Heart left ventricle (tissue), 16 donors: ENCODE measurements at places on chromosomes 3 and 15. TPM values are rescaled to one million over a fixed set of nuclear protein-coding genes. Genes with fewer than 3 reads are reported as not detected.

Gene INSYN1
- 55.9 TPM for total RNA-seq

Gene STAG1
- total RNA-seq, result 20.4 TPM

DNA sequence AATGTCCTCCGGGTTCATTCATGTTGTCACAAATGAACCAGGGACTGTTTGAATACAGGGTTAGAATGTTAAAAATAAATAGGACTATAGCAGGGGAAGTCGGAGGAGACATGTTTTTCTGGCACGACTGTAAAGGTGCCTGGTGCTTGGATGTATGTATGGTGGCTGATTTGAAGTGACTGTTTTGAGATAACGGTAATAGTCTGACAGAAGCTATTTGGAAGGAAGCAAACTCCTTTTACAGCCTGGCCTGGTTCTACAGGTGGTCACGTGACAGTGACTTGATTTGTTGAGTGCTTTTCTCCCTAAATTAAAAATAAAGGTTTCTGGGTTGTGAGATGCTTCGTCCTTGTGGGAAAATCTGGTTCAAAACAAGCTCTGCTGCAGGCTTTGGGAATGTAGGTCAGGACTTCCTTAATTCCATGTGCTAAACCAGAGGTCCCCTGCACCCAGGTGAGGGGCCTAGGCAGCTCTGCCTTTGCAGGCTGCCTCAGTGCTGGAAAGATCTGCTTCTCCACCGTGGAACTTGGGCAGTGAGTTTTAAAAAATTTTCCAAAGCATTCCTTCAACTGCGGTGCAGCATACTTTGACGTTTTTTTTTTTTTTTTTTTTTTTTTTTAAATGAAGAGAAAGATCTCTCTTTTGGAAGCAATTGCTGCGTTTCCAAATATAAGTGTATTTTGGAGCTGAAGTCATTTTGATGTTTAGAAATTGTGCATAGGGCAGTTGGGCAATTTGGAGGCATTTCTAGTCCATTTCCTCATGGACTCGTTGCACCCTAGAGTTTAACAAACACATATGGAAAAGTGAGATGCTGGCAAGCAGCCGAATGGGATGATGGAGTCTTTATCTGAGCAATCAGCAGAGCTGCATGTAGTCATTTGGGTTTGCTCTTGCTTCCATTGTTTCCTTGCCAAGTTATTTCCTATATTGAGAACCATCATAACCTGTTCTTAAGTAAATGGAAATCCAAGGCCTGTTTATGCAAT, 30.9 kb downstream of the ITPR1 start:
- H3K4me1 ChIP-seq, result peaks cover 14% of the 10 kb centered on the region
- H3K4me3 ChIP-seq, result no peak overlapping the region
- H3K27ac ChIP-seq, result peak overlapping the region; percentile 21
- peak; percentile 42 for DNase-seq

- H3K4me1 ChIP-seq, result peaks cover 23% of the 10 kb centered on the region
- H3K36me3 ChIP-seq, result no peaks in the 10 kb centered on the region
- H3K4me3 ChIP-seq, result no peak overlapping the region
- H3K27ac ChIP-seq, result no peak overlapping the region
- no peaks in the 10 kb centered on the region for H3K27me3 ChIP-seq
- DNase-seq, result peak; percentile 58
Measured at GRCh38 chr15:89003865-89004725, 84.2 kb upstream of the ABHD2 start.

- H3K27ac ChIP-seq, result no peak overlapping the region
- H3K4me1 ChIP-seq, result no peaks in the 10 kb centered on the region
- H3K27me3 ChIP-seq, result no peaks in the 10 kb centered on the region
- H3K36me3 ChIP-seq, result no peaks in the 10 kb centered on the region
- no peak for DNase-seq
Measured at GRCh38 chr3:163011596-163011995, 1515.0 kb downstream of the OTOL1 start.

GRCh38 chr3:126858887-126859286, 124.0 kb upstream of the PLXNA1 start:
- no peak overlapping the region for H3K27ac ChIP-seq
- no peaks in the 10 kb centered on the region for H3K27me3 ChIP-seq
- no peak for DNase-seq
- H3K36me3 ChIP-seq, result no peaks in the 10 kb centered on the region
- H3K4me3 ChIP-seq, result no peak overlapping the region

GRCh38 chr3:123283074-123283473, 81.3 kb downstream of the SEC22A start:
- no peak overlapping the region for H3K27ac ChIP-seq
- DNase-seq, result no peak
- no peaks in the 10 kb centered on the region for H3K4me1 ChIP-seq
- no peaks in the 10 kb centered on the region for H3K27me3 ChIP-seq
- no peaks in the 10 kb centered on the region for H3K36me3 ChIP-seq

GRCh38 chr3:30677347-30677685, 70.9 kb downstream of the TGFBR2 start:
- peaks cover 62% of the 10 kb centered on the region for H3K4me1 ChIP-seq
- H3K36me3 ChIP-seq, result peaks cover 70% of the 10 kb centered on the region
- H3K27ac ChIP-seq, result peak overlapping the region; percentile 9
- no peak overlapping the region for H3K4me3 ChIP-seq

GRCh38 chr3:180680097-180680430, 775 bp upstream of the CCDC39 start:
- no peaks in the 10 kb centered on the region for H3K27me3 ChIP-seq
- H3K27ac ChIP-seq, result no peak overlapping the region
- no peaks in the 10 kb centered on the region for H3K36me3 ChIP-seq
- H3K4me3 ChIP-seq, result peak overlapping the region; percentile 49

- H3K27me3 ChIP-seq, result no peaks in the 10 kb centered on the region
- no peak overlapping the region for H3K4me3 ChIP-seq
- H3K36me3 ChIP-seq, result no peaks in the 10 kb centered on the region
- peaks cover under 1% of the 10 kb centered on the region for H3K4me1 ChIP-seq
Measured at GRCh38 chr3:185084901-185085300, 68.0 kb downstream of the C3orf70 start.

GRCh38 chr15:73677146-73677607, 7.0 kb upstream of the CD276 start:
- H3K27me3 ChIP-seq, result no peaks in the 10 kb centered on the region
- no peaks in the 10 kb centered on the region for H3K36me3 ChIP-seq
- H3K27ac ChIP-seq, result no peak overlapping the region
- no peak overlapping the region for H3K4me3 ChIP-seq
- peak; percentile 52 for DNase-seq
